ENCODE measurements at places on chromosomes 5 and 9.

DNA sequence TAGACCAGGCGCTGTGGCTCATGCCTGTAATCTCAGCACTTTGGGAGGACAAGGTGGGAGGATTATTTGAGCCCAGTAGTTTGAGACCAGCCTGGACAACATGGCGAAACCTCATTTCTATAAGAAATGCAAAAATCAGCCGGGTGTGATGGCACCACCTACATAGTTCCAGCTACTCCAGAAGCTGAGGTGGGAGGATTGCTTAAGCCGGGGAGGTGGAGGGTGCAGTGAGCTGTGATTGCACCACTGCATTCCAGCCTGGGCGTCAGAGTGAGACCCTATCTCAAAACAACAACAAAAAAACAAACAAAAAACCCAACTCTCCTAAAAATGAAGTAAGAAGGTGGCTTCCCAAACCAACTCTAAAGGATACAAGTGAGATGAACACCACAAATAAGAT, 23.0 kb downstream of the IARS1 start:
- no peak for DNase-seq

DNA sequence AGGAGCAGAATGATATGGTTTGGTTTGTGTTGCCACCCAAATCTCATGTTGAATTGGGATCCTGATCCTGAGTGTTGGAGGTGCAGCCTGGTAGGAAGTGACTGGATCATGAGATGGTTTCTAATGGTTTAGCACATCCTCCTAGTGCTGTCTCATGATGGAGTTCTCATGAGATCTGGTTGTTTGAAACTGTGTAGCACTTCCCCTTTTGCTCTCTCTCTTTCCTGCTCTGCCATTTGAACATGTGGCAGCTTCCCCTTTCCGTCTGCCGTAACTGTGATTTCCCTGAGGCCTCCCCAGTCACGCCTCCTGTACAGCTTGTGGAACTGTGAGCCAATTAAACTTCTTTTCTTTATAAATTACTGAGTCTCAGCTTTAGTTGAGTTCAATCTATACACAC, 756.8 kb upstream of the CDH6 start:
- no peak for DNase-seq

DNA sequence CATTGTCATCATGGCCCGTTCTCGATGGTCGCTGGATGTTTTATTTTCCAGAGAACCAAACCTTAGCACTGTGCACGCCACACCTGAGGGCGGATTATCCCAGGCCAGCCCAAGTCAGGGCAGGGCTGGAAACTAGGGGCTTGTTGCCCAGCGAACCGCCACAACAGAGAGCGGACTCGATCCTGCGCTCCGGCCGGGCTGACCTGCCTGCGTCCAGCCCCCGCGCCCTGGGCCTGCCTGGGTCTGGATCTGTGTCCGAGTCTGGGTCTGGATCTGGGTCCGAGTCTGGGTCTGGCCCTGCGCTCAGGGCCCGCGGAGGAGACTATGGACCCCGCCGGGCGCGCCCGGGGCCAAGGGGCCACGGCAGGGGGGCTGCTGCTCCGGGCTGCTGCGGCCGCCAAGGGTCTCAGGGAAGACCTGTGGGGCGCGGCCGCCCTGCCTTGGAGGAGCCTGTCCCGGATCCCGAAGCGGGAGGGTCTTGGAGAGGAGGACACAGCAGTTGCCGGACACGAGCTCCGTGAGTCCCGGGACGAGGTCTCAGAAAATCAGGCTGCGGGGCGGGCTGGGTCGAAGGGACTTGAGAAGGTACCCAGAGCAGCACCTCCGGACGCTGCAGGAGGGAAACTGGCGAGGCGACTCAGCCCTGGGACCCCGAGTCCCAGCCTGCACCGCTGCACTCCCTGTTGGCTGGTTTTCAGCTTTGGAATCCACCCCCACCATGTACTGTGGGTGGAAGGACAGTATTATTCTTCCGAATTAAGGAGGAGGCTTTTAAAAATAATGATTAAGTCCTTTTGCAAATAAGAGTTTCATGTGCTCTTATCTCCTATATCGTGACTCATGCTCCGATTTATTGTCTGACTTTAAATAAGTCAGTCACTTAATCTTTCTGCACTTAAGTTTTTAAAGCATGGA, at the start of gene ANKDD1B:
ANKDD1B (plus strand) TSS at position 143 of the 915 bp plus-strand sequence; CDS start at position 325, 182 bp downstream.
- DNase-seq, result no peak

DNA sequence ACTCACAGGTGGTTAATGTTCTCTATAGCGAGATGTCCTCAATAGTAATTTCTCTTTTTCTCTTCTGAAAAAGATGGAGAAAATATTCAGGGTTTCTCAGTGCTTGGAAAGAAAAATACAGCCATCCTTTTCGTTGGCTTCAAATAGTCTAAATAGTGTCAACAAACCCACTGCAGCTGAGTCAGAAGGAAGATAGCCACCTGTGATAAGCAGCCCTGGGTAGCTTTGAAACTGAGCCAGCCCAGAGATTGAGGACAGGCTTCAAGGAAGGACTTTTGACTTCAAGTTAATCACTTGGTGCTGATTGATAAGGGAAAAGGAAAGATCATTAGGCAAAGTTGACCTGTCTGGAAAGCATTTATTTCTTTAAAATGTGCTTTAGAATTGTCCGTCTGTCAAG, 78.7 kb upstream of the TYRP1 start:
- DNase-seq, result no peak

DNA sequence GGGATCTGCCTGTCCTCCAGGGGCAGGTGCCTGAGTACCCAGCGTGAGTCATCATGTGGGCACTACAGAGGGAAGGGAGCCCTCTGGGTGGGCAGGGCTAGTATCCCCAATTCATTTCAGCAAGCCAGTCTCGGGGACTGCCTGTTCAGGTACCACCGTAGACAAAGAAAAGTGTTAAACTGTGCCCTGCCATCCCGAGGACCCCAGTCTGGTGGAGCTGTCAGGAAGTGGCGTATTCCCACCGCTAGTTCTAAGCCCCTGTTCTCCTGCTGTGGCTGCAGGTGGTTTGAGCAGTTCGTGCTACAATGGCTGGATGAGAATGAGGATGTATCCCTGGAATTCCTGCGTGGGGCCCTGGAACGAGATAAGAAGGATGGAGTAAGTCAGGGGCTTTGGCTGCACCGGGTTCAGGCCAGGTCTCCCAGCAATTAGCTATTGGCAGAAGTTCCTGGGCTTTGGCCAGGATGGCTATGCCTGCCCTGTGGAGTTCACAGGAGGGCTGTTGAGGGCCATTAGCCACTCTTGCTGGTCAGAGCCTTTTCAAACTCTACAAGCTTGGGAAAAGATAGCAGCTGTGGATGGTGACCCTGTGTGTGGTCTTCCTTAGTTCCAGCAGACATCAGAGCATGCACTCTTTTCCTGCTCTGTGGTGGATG, 93.2 kb upstream of the RUSC2 start:
- no peak for DNase-seq

- DNase-seq, result no peak
These were observed 9.8 kb downstream of the SEMA4D start for GRCh38 chr9:89488131-89488530.

DNA sequence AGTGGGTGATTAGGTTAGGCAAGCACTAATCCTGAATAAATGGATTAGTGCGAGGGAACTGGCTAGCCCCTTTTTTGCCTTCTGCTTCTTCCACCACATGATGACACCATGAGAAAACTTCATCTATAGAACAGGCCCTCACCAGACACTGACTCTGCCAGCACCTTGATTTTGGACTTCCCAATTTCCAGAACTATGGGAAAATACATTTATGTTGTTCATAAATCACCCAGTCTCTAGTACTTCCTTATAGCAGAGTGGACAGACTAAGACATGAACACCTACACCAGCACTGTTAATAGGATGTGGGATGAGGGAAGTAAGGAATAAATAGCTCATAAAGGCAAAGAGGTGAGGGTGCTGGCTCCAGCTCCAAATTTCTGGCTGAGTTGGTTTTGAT, 1.4 kb downstream of the ZNF622 start:
- DNase-seq, result no peak

DNA sequence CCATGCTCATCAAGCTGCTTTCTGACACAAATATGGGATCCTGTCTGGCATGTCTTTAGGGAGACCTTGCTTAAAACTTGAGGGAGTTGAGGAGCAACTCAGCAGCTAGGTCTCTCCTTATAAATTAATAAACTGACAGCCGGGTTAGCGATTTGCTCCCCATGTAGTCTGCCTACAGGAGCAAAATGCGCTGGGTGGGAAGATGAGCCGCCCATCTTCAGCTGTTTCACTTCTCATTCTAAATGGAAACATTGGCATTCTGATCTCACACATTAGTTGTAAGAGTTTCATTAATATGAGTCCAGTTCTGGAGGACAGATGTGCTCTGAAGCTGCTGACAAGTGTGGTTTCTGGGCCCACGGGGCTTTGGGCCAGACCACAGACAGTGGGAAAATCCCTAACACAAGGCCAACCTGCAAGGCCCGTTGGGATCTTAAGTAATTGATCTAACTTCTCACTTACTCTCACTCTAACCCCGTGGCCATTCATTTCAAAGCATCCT, 197.0 kb downstream of the MCTP1 start:
- no peak for DNase-seq

GRCh38 chr5:160229190-160229742, at the start of gene FABP6:
Gene FABP6 (plus strand): TSS chr5:160229506. CDS start chr5:160229558, 52 bp downstream.
- DNase-seq, result no peak

Data from Jurkat, Clone E6-1 (cell line).